ENCODE measurements at places on chromosomes 5 and 9.

DNA sequence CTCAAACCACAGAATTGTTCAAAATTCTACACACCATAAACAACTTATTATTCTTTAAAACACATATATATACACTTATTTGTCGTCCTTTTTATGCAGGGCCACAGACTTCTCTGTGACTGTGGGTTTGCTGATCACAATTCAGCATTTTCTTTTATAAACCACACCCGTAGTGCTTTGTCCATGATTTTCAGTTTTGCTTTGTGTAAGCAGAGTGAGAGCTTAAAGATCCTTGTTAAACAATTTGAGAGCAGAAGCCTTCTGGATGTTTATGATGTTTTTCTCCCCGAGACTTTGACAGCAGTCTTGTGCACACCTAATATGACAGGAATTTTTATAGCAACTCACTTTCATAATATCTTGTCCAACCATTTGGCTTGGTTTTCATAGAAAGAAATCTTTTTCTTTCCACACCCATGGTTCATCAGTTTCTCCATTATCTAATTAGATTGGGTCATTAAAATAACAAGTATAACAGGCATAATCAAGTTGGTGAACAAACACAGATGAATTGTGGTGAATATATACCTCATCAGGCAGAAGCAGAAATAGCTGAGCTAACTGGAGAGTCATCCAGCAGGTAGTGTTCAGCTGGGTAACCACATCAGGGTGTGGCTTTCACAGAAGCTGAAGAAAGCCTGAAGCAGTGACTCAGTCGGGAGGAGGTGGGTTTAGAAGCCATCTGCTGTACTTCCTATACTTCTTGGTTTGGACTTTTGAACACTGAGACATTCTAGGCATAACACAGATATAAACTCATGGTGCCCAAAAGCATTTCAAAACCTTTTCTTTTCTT lies 232.8 kb downstream of the DOCK8 start:
- DNase-seq, result no peak

GRCh38 chr9:112864982-112865381 lies 25.7 kb downstream of the SLC46A2 start:
- DNase-seq, result no peak

DNA sequence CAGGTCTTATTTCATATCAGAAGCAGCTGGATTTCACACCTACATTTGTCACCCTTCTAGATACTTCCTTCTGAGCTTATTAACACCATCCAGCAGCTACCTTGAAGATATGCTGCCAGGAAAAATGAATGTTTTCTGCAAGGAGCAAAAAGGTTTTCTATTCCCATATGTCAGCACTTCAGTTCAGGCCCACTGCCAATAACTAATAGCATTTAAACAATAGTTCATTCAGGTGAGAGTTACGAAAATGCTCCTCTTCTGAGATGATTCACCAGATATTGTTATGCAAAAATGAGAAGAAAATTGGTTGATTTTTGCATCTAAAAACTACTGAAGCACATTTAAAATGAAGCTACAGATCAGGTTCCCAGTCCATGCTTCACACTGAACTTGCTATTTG lies 56.4 kb upstream of the ISL1 start:
- no peak for DNase-seq

- DNase-seq, result no peak
Observed at GRCh38 chr5:172683264-172683644, 42.2 kb downstream of the NEURL1B start.

- DNase-seq, result peak; percentile 31
Observed at GRCh38 chr5:8953911-8954438, 591.9 kb downstream of the SEMA5A start.

- no peak for DNase-seq
Observed at GRCh38 chr9:97866300-97866699, 13.3 kb downstream of the FOXE1 start.

GRCh38 chr9:75108571-75108970 lies 20.3 kb downstream of the OSTF1 start:
- DNase-seq, result no peak

DNA sequence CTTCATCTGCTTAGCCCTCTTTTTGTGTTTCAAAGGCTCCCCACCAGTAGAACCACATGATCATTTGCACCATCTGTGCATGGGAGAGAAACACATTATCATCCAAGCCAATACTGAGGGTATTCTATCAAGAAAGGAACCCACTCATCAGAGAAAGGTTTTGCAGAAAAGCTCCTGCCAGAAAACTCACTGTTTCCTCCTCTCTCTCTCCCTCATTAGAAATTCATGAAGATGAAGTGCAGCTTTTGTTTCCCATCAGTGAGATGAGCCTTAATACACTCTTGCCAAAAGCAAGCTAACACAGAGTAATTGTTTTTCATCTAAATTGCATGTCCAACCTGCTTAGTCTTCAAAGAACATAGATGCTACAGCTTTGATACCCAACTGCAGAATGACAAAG lies 142.4 kb upstream of the GRAMD2B start:
- DNase-seq, result no peak

- no peak for DNase-seq
Observed at GRCh38 chr9:6243746-6244145, 28.1 kb downstream of the IL33 start.

DNA sequence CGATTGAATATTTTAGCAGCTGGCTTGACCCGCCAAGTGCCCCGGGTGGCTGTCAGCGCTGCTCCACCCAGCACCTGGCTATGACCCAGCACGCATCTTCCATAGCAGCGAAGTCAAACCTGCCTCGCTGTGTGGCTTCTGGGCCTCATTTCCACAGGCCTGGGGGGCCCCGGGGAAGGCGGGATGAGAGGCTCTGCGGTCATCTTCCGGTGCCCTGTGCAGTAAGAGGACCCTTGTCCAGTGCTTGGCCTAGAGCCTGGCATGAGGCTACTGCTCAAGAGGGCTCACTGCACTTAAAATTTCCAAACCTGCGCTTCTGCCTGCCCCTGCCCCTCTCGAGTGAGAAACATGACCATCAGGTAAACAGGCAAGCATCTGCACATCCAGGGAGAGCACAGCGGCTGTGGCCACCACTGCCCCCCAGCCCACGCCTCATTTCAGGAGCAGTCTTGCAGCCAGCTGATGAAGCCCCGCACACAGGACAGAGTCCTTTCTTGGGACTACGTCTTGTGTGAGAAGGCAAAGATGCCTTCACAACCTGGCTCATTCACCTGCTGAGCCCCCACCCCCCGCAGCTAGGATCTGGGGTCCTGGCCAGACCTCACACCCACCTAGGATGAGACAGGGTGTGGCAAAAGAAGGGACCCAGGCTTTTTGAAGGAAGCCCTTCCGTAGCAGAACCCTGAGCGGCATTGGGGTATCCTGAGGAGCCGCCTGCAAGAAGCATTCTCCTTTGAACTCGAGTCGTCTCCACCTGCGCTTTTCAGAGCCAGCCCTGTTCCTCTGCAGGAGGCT lies 69.5 kb upstream of the UNC5A start:
- no peak for DNase-seq

DNA sequence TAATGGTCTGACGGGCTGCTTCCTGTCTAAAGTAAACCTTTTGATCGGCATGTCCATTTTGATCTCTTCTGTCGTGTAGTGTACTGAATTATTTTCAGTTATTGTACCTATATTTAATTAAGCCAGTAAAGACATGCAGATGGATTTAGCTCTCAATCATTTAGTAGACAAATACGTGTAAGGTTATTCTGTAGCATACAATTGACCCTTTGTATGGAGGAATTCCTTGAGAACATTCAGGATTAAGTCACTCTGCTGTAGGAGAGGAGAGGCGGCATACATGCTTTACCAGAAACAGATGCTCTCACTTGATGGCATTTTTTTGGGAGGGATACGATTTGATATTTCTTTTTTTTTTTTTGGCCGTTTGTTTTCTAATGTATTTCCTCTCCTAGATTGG lies 141.0 kb downstream of the PBX3 start:
- DNase-seq, result no peak

GRCh38 chr5:159951834-159952233 lies 35.6 kb downstream of the ADRA1B start:
- no peak for DNase-seq

DNA sequence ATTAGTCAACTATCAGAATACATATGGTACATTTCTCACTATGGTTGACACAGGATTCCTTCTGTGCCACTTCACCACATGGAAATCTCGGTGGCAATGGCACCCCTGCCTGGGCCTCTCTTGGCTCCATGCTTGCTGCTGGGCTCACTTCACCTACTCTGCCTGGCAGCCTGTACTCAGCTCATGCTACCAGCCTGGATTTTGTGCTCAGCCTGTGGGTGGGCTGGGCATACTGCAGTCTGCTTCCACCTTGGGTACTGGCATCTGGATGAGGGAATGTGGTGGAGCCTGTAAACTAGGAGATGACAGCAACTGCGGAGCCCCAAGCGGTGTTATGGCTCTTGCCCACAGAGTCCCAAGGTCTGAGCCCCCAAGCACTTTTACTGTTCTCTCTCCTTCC lies 604.1 kb downstream of the MTRR start:
- no peak for DNase-seq

GRCh38 chr9:121772600-121773285 lies 121.3 kb downstream of the DAB2IP start:
- no peak for DNase-seq

DNA sequence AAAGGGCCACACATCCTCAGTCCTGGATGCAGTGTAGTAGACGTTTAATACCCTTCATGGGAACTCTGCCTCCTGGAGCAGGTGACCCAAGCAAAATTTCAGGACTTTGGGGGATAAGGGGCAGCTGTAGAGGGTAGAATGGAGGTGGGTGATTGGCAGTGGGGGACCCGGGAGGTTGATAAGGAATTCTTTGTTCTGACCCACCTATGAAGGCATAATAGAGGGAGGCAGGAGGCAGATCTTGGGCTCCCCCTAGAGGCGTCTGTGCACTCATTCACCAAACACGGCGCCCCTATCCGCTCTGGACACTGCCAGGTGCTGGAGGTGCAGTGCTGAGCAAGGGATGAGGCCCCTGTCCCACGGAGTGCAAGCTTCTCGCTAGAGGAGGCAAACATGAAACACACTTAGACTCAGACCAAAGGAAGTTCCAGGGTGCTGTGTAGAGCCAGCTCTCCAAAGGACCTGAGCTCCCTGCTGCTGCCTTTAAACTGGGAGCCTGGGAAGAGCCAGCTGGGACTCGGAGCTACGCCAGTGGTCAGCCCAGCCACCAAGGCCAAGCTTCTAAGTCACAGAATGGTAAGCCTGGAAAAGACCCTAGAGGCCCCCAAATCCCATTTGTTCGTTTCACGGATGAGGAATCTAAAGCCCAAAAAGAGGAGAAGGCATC lies 7.7 kb downstream of the IL17B start:
- DNase-seq, result no peak

GRCh38 chr9:83299571-83299970 lies 236.6 kb upstream of the RASEF start:
- no peak for DNase-seq

GRCh38 chr5:43209833-43210232 lies 17.8 kb downstream of the NIM1K start:
- no peak for DNase-seq

DNA sequence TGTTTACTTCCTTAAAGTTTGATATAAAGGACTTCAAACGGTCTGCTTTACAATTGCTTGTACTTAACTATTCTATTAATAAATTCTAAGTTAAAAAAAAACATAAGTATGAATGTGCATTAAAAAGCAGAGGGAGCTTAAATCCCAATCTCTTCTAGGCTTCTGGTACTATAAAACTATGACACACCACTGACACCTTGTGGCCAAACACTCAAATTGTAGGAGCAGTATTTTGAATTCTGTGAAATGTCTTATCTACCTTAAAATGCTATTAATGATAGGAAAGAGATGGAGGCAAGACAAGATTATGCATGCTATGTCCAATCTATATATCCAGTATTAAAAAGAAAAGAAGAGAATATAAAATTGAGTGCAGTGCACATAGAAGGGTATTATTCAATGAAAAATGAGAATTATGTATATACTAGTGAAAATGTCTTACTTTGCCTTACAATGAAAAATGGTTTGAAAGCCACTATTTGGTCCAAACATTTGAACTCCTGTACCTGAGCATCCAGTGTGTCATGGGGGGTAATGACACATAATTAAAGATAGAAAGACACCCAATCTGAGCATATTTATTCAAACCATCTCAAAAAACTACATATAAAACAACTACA lies 87.6 kb downstream of the ERP44 start:
- DNase-seq, result peak; percentile 8

DNA sequence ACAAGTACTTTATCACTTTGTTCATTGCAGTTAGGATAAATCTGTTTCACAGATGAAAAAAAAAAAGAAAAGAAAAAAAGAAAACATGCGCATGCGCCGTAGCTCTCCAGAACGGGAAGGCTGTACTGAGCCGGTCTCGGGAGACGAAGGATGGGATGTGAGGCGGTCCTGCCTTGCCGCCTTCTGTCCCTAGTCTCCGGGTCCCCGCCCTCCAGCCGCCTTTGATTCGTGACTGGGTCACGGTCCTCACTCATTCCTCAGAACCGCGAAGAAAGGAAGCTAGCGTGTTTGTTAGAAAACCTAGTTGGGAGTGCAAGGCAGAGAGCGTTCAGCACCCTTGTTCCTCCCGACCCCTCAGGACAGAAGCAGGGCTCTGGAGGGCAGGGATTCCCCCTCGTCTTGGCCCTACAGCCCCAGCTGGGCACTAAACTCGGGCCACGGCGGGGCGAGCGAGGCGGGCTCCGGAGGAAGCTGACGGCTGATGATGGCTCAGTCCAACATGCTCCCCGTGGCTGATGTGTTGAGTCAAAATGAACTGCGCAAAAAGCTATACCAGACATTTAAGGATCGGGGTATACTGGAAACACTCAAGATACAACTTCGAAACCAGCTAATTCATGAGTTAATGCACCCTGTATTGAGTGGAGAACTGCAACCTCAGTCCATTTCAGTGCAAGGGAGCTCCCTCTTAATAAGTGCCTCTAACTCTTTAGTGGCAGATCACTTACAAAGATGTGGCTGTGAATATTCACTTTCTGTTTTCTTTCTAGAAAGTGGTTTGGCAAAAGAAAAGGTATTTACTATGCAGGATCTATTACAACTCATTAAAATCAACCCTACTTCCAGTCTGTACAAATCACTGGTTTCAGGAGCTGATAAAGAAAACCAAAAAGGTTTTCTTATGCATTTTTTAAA lies 40.0 kb downstream of the CPLANE1 start:
- no peak for DNase-seq

DNA sequence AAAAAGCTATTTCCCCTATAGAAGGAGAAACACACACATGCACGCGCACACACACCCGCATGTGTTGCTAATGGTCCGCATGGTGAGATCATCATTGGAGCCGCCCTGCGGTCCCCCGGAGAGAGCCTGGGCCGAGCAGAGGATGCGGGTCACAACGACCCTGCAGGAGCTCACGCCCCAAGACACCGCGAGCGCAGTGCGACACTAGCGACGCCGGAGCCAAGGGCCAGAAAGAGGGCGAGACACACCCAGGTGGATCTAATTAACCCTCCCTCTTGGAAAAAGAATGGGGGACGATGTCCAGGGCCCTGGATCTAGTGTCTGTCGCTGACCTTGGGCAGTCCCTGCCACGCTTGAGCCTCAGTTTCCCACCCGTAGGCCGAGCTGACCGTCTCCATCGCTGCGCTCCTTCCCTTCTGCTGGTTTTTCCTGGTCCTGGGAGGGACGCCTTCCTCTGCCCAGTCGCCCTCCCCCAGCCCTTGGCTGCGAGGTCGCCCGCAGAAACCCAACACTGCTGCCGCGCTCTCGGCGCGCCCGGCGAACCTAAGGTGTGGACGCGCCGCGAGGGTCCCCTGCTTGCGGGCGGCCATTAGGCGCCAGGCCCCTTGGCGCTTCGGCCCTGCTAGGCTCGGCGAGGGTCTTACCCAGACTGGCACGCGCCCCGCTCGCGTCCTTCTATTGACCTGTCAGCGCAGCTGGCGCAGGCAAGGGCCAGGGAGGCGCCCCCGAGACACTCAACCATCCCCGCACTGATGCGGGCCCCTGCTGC lies 47.5 kb upstream of the RNF20 start:
- DNase-seq, result no peak

- no peak for DNase-seq
Observed at GRCh38 chr5:62934319-62934718, 355.7 kb downstream of the LRRC70 start.

GRCh38 chr5:5798041-5798440 lies 375.6 kb downstream of the ICE1 start:
- DNase-seq, result no peak
